ENCODE measurements at places on chromosomes 12 and 14.

- DNase-seq = no peak
These were observed 163.4 kb downstream of the RAD51B start for GRCh38 chr14:67982711-67983608.

- DNase-seq = no peak
These were observed 48.4 kb downstream of the FBXW8 start for GRCh38 chr12:116959198-116959460.

GRCh38 chr14:64569138-64569631 lies 19.4 kb downstream of the PPP1R36 start:
- DNase-seq = no peak

GRCh38 chr12:105878964-105879363 lies 259.8 kb downstream of the NUAK1 start:
- no peak for DNase-seq

GRCh38 chr14:90358359-90358758 lies 26.6 kb upstream of the NRDE2 start:
- no peak for DNase-seq

DNA sequence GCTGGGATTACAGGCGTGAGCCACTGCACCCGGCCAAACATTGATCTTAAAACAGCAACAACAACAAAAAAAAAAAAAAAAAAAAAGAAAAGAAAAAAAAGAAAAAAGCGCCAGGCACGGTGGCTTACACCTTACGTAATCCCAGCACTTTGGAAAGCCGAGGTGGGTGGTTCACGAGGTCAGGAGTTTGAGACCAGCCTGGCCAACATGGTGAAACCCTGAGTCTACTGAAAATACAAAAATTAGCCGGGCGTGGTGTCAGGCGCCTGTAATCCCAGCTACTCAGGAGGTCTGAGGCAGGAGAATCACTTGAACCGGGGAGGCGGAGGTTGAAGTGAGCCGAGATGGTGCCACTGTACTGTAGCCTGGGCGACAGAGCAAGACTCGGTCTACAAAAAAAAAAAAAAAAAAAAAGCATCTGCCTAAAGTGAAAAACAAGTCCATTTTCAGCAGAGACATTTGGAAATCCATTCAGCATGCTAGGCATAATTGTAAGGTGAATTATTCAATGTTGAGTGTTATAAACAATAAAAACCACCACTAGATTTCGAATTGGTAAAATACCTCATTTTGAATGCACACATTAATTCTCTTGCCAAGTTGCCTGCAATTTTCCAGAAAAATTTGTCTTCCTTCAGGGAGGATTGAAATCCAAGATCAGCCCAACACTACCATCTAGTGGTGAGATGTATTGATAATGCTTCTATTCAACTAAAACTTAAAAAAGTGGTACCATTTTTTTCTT lies 8.0 kb upstream of the CERS5 start:
- no peak for DNase-seq

GRCh38 chr12:113116875-113117274 lies 18.7 kb downstream of the RASAL1 start:
- no peak for DNase-seq

DNA sequence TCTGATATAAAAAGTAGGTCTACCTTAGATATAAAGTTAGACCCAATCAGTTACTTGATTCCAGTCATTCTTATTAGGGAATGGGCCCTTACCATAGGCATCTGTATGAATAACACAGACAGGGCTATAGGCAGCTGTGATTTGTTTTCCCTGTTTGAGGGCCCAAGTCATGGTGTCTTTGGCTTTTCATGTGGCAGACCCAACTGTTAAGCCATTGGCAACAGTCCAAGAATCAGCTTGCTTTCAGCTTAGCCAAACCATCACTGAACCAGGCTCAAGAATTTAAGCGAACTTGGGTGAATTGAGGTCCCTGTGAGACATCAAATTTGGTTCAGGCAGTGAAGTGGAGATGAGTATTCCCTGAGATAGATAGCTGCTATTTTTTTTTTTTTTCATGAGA lies 111.2 kb downstream of the LRRIQ1 start:
- no peak for DNase-seq

GRCh38 chr12:122730215-122731014 lies at the start of gene HCAR1:
HCAR1 (minus strand) TSS chr12:122730844; CDS start chr12:122730339, 505 bp downstream.
- DNase-seq = peak; percentile 46

DNA sequence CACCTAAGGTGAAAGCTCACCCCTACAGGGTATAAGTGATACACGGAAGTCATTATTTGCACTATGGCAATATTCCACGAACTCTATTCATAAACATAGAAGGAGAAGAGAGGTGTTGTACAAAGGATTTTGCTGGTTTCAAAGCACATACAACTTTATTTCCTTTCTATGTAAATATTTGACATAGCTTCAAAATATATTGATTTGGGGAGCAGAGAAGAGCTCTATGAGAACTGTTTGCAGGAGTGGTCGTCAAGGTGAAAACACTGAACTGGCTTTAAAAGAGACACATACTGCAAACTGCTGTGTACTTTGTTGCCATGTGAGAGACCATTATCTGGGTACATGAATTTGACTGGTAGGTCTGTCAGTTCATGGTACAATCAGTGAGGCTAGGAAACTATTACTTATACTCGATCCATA lies 16.7 kb downstream of the CNIH1 start:
- DNase-seq = no peak

DNA sequence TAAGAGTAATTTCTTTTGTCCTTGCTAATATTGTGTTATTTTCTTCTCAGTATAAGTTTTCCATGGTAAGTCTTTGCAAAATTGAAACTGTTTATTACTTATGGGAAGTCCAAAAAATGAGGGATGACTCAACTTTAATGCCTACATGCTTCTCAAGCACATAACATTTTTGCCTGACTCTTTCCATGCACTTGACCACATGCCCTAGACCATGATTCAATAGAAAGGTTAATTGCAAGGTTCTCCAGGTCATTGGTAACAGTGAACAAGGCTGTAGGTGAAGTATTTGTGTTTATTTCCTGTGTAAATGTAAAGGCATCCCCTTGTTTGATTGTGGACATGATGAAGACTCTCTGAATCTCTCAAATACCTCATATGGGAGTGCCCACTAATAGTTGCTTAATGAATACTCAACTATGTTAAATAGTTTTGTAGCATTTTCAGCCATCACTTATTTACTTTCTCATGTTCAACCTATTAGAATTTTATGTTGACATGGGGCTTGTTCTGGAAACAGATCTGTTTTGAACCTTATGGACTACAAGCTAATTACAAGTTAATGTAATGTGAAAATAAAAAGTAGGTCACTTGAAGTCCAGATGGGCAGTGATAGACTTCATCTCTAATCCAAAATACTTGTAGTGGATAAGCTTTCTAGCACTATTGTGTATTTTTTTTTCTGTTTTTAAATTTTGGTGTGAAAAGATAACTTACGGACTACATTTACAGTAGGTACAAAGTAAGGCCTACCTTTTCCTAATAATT lies 131.7 kb downstream of the TMTC2 start:
- no peak for DNase-seq

DNA sequence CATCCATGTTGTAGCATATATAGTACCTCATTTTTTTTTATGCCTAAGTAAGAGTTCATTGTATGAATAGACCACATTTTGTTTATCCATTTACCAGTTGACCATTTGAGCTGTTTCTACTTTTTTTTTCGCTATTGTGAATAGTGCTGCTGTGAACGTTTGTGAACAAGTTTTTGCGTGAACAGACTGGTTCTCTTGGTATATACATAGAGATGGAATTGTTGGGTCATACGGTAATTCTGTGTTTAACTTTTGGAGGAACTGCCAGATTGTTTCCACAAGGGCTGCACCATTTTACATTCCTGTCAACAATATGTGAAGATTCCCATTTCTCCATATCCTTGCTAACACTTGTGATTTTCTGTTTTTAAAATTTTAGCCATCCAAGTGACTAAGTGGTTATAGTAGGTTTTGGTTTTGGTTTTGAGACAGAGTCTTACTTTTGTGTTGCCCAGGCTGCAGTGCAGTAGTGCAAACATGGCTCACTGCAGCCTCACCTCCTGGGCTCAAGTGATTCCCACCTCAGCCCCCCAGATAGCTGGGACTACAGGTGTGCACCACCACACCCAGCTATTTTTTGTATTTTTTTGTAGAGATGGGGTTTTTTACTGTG lies 68.3 kb upstream of the AMN start:
- no peak for DNase-seq

DNA sequence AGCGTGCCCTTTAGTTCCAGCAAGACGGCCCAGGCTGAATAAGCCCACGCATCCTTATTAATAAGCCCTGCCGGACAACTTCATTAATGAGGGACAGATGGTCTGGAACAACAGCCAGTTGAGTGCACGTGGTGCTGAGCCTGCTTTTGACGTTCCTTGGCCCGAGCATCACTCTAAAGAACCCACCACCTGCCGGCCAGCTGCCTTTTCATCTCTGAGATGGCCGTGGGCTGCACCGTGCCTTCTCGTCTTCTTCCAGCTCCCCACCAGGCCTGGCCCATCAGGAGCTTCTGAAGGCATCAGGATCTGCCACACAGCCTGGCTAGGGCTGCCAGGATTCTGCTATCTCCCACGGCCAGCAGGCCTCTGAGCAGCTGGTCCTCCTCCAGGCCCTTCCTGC lies 80.0 kb downstream of the AACS start:
- no peak for DNase-seq

- DNase-seq = no peak
These were observed 56.3 kb downstream of the KCNH5 start for GRCh38 chr14:62988967-62989366.

GRCh38 chr12:105292705-105293104 lies 37.8 kb upstream of the C12orf75 start:
- no peak for DNase-seq

GRCh38 chr14:38107216-38107631 lies 100.5 kb upstream of the SSTR1 start:
- DNase-seq = no peak

- no peak for DNase-seq
These were observed 89.9 kb downstream of the SLC24A4 start for GRCh38 chr14:92412912-92413311.

Data from right forelimb (tissue), 1 donor.